PC-9 (cell line): ENCODE measurements at places on chromosomes 5 and 9.

GRCh38 chr9:111726949-111727348 is 65.5 kb downstream of the GNG10 start:
- DNase-seq: no peak

GRCh38 chr9:95736370-95736769 is 139.1 kb upstream of the ERCC6L2 start:
- DNase-seq: no peak

- no peak for DNase-seq
Observed at GRCh38 chr5:137392261-137392660, 106.9 kb downstream of the SPOCK1 start.

GRCh38 chr9:132075853-132076252 is 3.8 kb downstream of the MED27 start:
- DNase-seq: no peak

- no peak for DNase-seq
Observed at GRCh38 chr5:37735649-37736347, 104.0 kb downstream of the GDNF start.

- DNase-seq: no peak
Observed at GRCh38 chr9:404234-404633, 189.6 kb downstream of the DOCK8 start.

GRCh38 chr5:62306896-62307689 is 1.1 kb downstream of the KIF2A start:
- DNase-seq: peak; percentile 13

GRCh38 chr5:5609935-5610334 is 187.5 kb downstream of the ICE1 start:
- no peak for DNase-seq

GRCh38 chr5:169367861-169368260 is 66.9 kb upstream of the SLIT3 start:
- DNase-seq: no peak

GRCh38 chr5:169190849-169191248 is 110.1 kb downstream of the SLIT3 start:
- DNase-seq: no peak

GRCh38 chr9:3271581-3271980 is 254.2 kb downstream of the RFX3 start:
- no peak for DNase-seq

DNA sequence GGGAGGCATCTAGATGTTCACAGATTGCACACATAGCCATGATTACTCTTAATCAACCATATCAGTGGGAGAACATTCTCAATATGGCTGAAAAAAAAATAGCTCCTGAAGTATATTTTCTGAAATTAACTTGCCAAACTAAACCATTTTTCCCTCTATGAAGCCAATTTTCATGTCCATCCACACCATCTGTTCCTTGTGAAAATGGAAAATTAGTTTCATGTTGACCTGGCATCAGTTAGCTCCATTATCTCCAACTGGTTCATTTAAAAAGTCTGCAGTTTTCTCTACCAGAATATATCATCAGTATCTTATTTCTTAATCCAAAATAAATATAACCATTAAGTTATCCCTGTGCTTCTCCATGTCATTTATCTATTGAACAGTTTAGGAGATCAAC is 138.8 kb upstream of the CDH10 start:
- DNase-seq: no peak

- DNase-seq: no peak
Observed at GRCh38 chr5:124460642-124461041, 285.8 kb downstream of the ZNF608 start.

DNA sequence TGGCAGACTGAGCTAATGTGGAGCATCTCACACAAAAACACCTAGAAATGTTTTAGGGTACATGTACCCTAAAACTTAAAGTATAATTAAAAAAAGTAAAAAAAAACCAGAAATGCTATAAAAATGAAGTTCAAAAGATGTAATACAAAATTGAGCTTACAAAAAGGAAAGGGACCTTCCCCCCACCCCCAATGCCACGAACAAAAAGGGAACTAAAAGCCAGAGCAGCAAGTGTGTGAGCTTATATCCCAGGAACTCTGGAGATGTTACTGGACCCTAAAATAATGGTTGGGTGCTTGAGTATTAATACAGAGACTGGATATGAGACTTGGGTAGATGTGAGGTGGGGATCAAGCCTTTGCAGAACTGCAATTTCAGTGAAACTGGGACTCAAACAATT is 11.0 kb downstream of the SPATA9 start:
- DNase-seq: no peak

GRCh38 chr5:1910081-1910760 is 27.5 kb upstream of the IRX4 start:
- no peak for DNase-seq

- DNase-seq: no peak
Observed at GRCh38 chr5:107566986-107567385, 103.8 kb downstream of the EFNA5 start.

DNA sequence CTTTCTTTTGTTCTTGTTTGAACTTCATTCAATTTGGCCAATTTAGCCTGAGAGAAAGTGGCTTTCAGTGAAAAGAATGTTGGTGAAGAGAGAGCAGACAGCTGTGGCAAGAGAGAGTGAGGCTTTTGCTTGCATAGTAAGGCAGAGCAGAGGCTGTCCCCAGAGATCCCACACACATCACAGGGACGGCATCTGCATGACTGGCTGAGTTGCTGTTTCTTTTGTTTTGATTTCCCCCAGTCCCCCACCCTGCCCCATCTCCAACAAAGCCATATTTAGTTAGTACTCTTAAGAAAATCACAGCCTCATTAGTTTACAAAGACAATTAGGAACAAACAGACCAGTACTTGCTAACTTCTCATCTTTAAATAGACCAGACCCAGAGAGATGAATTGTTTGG is 363.9 kb upstream of the SEMA6A start:
- no peak for DNase-seq

DNA sequence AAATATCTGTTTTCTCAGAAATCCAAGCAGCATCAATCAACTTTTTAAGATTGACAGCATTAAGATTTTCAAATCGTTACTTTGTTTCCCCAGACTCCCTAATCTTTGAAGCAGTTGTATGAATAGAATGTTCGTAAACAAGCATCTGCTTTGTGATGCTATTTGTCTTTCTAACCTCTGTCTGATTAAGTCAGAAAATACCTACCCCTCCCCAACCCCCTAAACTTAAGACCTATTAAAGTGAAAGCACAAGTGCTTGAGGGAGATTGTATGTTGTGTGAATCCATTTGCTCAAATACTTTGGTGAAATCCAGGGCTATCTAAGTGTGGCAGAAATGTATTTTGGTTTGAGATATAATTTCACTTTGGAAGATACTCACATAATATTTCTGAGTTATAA is 47.9 kb upstream of the C5orf47 start:
- no peak for DNase-seq
